Stimulated activated CD8-positive, alpha-beta memory T cell treated with anti-CD3 and anti-CD28 coated beads, Interleukin-7, amount 100 ng/mL, for 1 hour (primary cell): ENCODE measurements at places on chromosomes 4 and X.

DNA sequence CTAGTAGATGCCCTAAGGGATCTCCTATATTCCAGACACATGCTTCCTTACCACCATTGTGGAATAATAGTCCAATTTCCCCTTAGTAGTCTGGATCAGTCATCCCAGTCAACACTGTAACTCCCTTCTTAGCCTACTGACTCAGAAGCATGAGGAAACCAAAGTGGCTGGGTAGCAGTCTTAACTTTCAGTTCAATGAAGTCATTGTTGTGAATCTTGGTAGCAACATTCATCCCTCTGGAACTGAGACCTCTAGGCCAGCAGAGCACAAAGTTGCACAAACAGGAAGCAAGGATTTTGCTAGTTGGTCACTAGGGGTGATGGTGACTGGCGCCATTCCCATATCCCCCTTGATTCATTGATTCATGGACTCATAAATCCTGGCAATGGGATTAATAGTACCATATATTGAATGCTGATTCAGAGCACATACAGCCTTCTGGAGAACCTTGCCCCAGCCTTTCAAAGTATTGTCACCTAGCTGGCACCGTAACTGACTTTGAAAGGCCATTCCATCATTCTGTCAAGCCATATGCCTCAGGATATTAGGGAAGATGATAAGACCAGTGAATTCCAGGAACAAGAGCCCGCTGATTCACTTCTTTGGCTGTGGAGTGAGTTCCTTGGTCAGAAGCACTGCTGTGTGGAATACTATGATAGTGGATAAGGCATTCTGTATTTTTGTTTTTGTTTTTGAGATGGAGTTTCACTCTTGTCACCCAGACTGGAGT is 19.7 kb upstream of the GPAT3 start:
- DNase-seq: no peak

GRCh38 chrX:39788521-39788920 is 309.2 kb downstream of the BCOR start:
- no peak for DNase-seq

DNA sequence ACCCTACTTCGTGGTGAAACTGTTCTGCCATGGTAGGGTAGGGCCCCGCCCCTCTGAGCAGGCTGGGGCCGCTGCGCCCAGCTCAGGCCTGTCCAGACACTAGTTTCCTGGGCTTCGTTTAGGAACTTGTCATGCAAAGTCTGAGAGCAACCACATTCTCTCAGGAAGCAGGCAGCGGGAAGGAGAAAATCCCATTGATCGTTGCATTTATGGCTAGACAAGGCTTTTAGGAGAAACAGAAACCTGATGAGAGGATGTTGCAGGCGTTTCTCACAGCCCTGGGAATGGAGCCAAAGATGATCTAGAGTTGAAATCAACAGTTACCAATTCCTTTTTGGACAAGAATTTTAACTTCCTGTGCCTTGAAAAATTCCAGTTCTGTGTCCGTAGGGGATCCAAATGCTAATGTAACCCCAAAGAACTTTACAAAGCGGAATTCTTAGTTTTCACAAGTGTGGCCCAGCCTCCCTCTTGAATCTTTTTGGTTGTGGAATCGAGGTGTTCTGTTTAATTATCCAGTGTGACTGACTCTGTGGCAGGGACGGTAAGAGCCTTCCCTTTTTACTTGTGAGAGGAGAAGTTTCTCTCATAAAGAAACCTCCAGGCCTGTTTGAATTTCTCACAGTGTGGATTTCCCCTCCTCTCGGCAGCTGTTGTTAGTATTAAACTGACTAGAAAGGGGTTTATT is 4.5 kb upstream of the CXCL9 start:
- DNase-seq: no peak

GRCh38 chr4:184536881-184537248 is 62.5 kb upstream of the IRF2 start:
- DNase-seq: no peak

DNA sequence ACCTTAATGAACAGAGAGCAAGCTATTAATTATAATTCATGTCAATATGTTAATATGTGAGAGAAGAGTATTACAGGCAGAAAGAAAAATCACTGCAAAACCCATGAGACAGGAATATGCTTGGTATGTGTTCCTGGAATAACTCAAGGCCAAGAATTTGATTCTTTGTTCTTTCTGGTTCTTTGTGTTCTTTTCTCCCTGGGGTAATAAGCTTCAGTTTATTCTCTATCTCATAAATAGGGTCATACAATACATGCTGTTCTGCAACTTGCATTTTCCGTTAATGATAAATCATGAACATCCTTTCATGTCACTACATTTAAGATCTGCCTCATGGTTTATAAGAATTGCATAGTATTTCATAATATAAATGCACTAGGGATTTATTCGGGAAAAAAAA is 16.8 kb upstream of the THOC2 start:
- no peak for DNase-seq

GRCh38 chrX:110748256-110748806 is 47.3 kb downstream of the CHRDL1 start:
- DNase-seq: no peak

GRCh38 chrX:33330798-33331197 is 119.4 kb upstream of the DMD start:
- DNase-seq: no peak

- DNase-seq: no peak
Observed at GRCh38 chr4:98634061-98634460, 24.4 kb downstream of the TSPAN5 start.

DNA sequence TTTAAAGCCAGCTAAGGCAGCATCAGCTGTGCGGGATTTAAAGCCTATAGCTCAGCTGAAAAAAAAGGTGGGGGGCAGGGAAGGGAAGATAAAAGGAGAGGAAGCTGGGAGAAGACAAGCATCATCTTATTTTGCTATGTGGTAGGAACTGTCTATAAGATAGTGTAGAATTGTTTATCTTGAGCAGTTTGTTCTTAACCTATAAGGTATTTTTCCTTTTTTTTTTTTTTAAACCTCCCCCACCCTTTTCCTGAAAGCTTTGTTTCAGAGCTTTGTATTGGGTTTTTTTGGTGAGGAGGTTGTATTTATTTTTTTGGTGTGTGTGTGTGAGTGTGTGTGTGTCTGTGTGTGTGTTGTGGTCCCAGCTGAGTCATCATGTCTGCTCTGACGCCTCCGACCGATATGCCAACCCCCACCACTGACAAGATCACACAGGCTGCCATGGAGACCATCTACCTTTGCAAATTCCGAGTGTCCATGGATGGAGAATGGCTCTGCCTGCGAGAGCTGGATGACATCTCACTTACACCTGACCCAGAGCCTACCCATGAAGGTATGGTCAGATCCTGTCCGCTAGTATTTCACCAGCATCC is 531 bp downstream of the RUFY3 start:
- DNase-seq: no peak

- no peak for DNase-seq
Observed at GRCh38 chr4:531721-532565, 32.9 kb downstream of the PIGG start.

DNA sequence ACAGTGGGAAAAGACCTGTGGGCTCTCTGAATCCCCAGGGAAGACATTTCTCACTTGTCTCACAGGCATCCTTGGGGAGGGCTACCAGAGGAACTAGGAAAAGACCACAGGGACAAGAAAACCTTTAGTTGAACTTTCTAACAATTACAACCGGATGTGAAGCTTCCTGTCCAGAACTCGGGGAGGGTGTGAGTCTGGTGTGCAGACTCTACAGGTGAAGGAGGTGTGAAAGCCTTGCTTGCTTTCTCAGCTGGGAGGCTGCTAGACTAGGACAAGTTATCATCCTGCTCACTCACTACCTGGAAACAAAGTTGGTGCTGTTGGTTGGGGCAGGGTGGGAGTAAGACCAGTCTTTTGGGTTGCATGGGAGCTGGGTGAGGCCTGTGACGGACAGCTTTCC is 158.5 kb upstream of the PBDC1 start:
- no peak for DNase-seq

- no peak for DNase-seq
Observed at GRCh38 chr4:183478926-183479325, 25.9 kb upstream of the ING2 start.

GRCh38 chr4:140556372-140557085 is 12.2 kb downstream of the UCP1 start:
- DNase-seq: no peak

GRCh38 chr4:24488399-24489164 is 95.8 kb downstream of the DHX15 start:
- DNase-seq: peak; percentile 30

DNA sequence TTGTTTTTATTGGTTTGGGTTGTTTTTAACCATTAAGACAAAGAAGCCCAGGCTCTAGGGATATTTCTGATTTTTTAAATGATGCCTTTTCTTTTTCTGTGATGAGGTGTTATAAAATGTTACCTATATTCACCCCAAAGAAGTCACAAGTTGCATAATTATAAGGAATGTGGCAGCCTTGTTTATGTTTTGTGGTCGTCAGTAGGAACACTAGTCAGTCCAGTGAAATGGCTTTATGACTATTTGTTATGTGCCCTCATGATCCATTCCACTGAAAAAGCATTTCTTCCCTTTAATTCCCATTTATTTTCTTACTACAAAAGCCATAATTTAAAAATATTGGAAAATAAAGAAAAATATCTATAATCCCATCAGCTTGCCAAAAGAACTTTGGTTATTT is 34.4 kb downstream of the CC2D2A start:
- DNase-seq: no peak

GRCh38 chr4:128979934-128980333 is 113.4 kb downstream of the SCLT1 start:
- DNase-seq: no peak

GRCh38 chrX:107741404-107741790 is 34.2 kb downstream of the TSC22D3 start:
- no peak for DNase-seq

- no peak for DNase-seq
Observed at GRCh38 chr4:2964706-2965258, 1.4 kb downstream of the GRK4 start.

GRCh38 chr4:33395731-33396485 is 2675.7 kb downstream of the PCDH7 start:
- no peak for DNase-seq

- DNase-seq: no peak
Observed at GRCh38 chr4:153348006-153348405, 3.5 kb downstream of the MND1 start.

DNA sequence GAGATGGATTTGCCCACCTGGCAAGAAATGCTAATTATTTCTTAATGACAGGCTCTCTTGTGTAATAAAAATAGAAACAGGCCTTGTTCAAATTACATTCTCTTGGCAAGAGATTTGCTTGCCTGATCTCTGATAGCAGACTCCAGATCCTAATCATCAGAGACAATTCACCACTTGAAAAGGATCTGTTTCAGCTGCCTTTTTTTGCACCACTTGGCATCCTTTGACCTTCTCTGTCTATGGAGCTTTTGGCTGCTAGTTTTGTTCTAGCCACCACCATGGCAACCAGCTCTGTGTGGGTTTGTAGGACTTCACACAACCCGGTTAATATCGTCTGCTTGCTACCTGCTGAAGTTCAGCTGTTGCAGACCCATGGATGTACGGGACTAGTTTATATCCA is 241.1 kb upstream of the TLL1 start:
- no peak for DNase-seq

GRCh38 chr4:3268395-3269104 is 19.6 kb downstream of the MSANTD1 start:
- no peak for DNase-seq

GRCh38 chrX:47523713-47524166 is 37.3 kb upstream of the ARAF start:
- no peak for DNase-seq

DNA sequence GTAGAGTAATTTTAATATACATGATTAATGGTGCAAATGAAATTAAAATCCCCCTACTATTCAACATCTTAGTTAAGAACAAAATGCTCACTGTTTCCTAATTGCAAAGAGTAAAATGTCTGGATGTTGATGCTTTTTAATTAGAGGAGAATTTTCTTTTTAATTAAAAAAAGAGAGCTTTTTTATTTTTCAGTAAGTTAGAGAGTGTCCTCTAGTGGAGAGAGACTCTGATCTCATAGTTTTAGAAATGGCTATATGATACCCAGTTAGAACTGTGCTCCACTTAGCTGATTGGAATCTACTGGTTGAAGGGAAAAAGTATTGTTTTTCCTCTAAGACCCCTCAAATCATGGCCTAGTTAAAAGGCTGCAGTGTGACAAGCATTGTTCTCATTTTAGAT is 312.0 kb upstream of the MAGEB2 start:
- DNase-seq: no peak

- DNase-seq: no peak
Observed at GRCh38 chr4:153916273-153916755, 127.4 kb upstream of the SFRP2 start.

- DNase-seq: no peak
Observed at GRCh38 chrX:150813922-150814321, 84.5 kb downstream of the CD99L2 start.

DNA sequence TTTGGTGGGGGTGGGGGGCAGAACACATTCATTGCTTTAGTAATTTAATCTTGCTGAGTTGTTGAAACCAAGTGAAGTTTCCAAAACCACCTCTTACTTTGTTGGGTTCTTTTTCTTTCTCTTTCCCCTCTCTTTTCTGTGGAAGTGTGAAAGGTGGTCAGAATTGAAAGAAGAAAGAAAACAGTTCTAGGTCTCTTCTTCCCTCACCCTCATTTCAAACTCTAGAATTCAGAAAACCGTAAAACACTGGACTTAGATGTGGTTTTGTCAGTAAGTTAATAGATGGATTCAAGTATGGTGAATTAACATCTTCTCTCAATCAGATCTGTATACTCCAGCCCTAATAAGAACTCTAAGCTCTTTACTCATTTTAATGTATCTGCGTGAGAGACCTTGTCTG is 23.7 kb downstream of the PLP1 start:
- DNase-seq: no peak

GRCh38 chr4:20126906-20127305 is 124.8 kb upstream of the SLIT2 start:
- DNase-seq: no peak

- no peak for DNase-seq
Observed at GRCh38 chr4:3305610-3306371, 13.0 kb downstream of the RGS12 start.

GRCh38 chr4:51894059-51894645 is 51.2 kb downstream of the DCUN1D4 start:
- DNase-seq: no peak

GRCh38 chrX:129663171-129663570 is 8.4 kb upstream of the APLN start:
- DNase-seq: no peak

DNA sequence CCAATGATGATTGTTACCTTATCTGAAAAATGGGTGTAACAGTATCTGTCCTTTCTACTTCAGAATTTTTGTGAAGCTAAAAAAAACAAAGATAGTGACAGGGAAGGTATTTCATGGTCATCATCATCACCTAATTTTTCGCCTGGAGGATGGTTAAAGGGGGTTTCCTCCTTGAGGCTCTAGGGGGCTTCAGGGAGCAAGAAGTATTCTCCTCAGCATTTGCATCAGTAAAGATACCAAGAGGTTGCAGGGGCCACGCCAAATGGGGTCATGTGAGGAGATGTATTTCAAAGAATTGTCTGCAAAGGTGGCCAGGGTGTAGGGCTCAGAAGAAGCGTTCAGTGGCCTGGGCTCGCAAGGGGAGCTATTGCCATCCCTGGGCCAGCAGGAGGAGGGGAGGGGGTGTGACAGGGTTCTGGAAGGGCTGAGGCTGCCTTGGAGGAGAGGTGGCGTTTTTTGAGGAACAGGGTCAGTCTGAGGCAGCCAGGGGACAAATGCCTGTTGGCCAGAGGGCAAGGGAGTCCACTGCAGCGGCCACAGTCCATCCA is 7.3 kb upstream of the NSG1 start:
- no peak for DNase-seq
